ENCODE measurements at places on chromosomes 7 and 10.

DNA sequence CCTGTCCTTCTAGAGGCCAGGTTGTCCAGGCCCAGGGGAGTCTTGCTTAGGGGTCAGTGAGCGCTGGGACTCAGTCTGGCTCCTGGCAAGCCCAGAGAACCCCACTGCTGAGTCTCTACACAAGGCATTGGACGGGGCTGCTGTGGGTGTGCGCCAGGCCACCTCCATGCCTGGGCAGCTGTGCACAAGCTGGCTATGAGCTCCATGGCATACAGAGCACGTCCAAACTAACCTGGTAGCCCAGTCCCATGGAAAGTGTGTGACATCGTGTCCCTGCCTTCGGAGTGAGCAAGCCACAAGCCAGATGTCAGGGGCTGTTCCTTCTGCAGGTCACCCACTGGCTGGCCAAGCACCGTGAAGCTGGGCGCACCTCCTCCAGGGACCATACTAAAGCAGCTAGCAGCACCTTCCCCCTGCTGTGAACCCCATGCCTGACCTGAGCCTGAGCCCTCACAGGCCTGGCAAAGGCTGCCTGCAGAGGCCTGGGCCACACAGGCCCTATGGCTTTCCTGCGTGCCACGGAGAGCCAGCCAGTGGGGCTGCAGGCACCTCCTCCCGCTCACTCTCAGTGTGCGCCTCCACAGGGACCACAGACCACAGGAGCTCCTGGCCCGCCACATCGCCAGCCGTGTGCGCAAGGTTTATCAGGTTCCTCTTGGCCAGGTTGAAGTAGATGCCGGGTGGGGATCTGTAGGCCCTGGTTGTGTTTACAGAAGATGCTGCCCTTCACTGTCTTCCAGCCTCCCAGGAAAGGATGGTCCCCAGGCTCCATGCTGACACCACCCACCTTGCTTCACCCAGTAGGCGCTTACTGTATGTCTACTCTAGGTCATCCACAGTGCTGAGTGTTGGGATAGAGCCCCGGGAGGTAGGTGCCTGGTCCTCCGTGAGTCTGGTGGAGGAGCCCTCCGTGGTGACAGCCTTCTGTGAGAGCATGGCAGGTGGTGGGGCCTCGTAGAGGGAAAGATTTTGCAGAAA, 219.7 kb downstream of the EBF3 start:
- DNase-seq: no peak

DNA sequence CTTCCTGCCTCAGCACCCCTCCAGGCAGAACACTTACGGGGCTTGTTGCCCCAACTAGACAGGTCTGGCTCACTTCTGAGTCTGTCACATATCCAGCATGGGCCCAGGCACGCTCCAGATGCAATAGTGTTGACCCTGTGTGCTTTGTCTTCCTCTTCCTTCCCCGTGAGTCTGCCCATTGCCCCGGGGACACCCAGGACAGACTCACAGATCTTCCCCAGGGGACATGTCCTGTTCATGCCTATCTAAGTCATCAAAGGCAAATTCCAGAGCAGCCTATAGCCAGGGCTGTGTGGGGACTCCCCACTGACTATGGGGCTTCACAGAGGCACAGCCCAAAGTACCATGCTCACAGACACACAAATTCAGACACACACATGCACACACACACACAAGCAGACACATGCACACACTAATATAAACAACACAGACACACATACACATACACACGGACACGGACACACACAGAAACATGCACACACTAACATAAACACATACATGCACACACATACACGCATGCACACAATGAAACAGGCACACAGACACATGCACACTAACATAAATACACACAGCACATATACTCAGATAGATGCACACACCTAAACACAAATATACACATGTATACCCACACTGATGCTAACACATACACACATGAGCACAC, 175.8 kb downstream of the KCNMA1 start:
- DNase-seq: no peak

- no peak for DNase-seq
These were observed 18.1 kb upstream of the ATAD1 start for GRCh38 chr10:87836098-87836497.

- DNase-seq: no peak
These were observed 170.6 kb downstream of the SEMA3D start for GRCh38 chr7:85016286-85016685.

- DNase-seq: peak; percentile 26
These were observed 79.5 kb upstream of the PCBD1 start for GRCh38 chr10:70967591-70968587.

GRCh38 chr10:113426181-113426877, 126.5 kb upstream of the HABP2 start:
- DNase-seq: no peak
